ENCODE measurements at places on chromosomes 1 and 21.

GRCh38 chr1:61357539-61357938 lies 275.2 kb downstream of the NFIA start:
- H3K4me1 ChIP-seq = peaks cover 33% of the 10 kb centered on the region
- H3K27ac ChIP-seq = peak overlapping the region; percentile 55
- DNase-seq = no peak
- no peak overlapping the region for H3K4me3 ChIP-seq
- peaks cover 22% of the 10 kb centered on the region for H3K36me3 ChIP-seq

GRCh38 chr1:93093332-93094006 lies 14.4 kb downstream of the MTF2 start:
- no peak for DNase-seq
- H3K27me3 ChIP-seq = no peaks in the 10 kb centered on the region
- no peak overlapping the region for H3K27ac ChIP-seq
- no peaks in the 10 kb centered on the region for H3K4me1 ChIP-seq
- no peaks in the 10 kb centered on the region for H3K36me3 ChIP-seq

DNA sequence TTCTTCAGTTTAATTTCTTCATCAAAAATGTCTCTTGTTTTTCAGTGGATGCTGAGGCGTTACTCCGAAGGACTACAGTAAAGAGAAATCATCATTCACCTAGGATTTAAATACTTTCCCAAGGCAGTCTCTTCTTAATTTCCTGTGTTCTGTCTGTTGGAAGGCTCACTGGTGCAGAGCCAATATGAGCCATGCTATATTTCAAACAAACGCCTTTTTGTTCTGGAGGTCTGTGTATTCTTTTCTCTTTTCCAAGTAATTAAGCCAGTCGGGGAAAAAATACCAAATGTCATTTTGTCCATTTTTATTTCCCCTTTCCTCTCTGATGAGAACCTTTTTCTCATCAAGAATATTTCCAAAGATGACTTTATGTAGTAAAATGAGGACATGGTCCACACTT lies 206.5 kb downstream of the RWDD3 start:
- DNase-seq = no peak
- no peak overlapping the region for H3K4me3 ChIP-seq
- no peaks in the 10 kb centered on the region for H3K27me3 ChIP-seq
- no peaks in the 10 kb centered on the region for H3K36me3 ChIP-seq
- H3K27ac ChIP-seq = no peak overlapping the region
- H3K4me1 ChIP-seq = no peaks in the 10 kb centered on the region

- no peaks in the 10 kb centered on the region for H3K27me3 ChIP-seq
- DNase-seq = no peak
- H3K36me3 ChIP-seq = no peaks in the 10 kb centered on the region
- H3K4me3 ChIP-seq = no peak overlapping the region
- H3K27ac ChIP-seq = no peak overlapping the region
Measured at GRCh38 chr1:161182214-161182613, 4.9 kb upstream of the B4GALT3 start.

GRCh38 chr1:40896482-40896881 lies 34.3 kb upstream of the CITED4 start:
- no peak overlapping the region for H3K4me3 ChIP-seq
- no peak for DNase-seq

DNA sequence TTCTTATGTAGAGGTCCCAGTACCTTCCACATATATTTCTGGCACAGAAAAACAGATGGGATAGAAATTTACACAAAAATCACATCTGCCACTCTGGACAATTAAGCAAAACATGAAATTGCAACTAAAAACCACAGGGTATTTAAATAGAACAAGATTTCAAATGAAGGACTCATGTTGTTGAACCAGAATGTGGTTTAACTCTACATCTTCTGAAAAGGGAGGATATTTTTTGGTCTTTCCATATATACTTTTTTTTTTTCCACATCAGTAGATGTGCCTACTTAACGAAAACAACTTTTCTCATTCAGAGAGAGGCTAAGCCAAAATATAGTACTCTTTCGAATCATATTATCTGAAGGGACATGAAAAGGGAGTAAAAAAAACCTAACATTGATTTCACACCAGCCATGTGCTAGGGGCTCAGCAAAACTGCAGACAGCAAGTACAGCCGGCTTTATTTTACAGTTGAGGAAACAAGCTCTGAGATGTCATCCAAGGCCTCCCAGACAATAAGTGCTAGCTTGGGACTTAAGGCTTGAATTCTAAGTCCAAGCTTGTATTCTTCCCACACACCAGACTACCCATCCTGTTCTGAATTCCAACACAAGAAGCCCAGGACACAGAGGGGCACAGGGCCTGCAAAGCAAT lies 208.9 kb downstream of the PBX1 start:
- DNase-seq = no peak
- H3K27me3 ChIP-seq = no peaks in the 10 kb centered on the region
- H3K27ac ChIP-seq = peak overlapping the region; percentile 8
- H3K36me3 ChIP-seq = no peaks in the 10 kb centered on the region
- no peak overlapping the region for H3K4me3 ChIP-seq

GRCh38 chr1:238951809-238952208 lies 434.6 kb upstream of the CHRM3 start:
- no peaks in the 10 kb centered on the region for H3K4me1 ChIP-seq
- H3K27me3 ChIP-seq = no peaks in the 10 kb centered on the region
- no peak overlapping the region for H3K4me3 ChIP-seq
- H3K36me3 ChIP-seq = no peaks in the 10 kb centered on the region
- DNase-seq = no peak

GRCh38 chr1:177817937-177818875 lies 151.7 kb downstream of the SEC16B start:
- DNase-seq = no peak
- H3K27ac ChIP-seq = no peak overlapping the region
- no peaks in the 10 kb centered on the region for H3K36me3 ChIP-seq
- no peak overlapping the region for H3K4me3 ChIP-seq

GRCh38 chr1:234605983-234606783 lies 3.8 kb downstream of the IRF2BP2 start:
- H3K27ac ChIP-seq = peak overlapping the region; percentile 100
- peaks cover 32% of the 10 kb centered on the region for H3K36me3 ChIP-seq
- H3K27me3 ChIP-seq = no peaks in the 10 kb centered on the region
- H3K4me3 ChIP-seq = peak overlapping the region; percentile 75
- no peak for DNase-seq

GRCh38 chr21:42252778-42253340 lies 33.9 kb downstream of the ABCG1 start:
- peaks cover 11% of the 10 kb centered on the region for H3K4me1 ChIP-seq
- H3K36me3 ChIP-seq = no peaks in the 10 kb centered on the region
- no peak overlapping the region for H3K27ac ChIP-seq
- H3K4me3 ChIP-seq = no peak overlapping the region
- H3K27me3 ChIP-seq = no peaks in the 10 kb centered on the region

DNA sequence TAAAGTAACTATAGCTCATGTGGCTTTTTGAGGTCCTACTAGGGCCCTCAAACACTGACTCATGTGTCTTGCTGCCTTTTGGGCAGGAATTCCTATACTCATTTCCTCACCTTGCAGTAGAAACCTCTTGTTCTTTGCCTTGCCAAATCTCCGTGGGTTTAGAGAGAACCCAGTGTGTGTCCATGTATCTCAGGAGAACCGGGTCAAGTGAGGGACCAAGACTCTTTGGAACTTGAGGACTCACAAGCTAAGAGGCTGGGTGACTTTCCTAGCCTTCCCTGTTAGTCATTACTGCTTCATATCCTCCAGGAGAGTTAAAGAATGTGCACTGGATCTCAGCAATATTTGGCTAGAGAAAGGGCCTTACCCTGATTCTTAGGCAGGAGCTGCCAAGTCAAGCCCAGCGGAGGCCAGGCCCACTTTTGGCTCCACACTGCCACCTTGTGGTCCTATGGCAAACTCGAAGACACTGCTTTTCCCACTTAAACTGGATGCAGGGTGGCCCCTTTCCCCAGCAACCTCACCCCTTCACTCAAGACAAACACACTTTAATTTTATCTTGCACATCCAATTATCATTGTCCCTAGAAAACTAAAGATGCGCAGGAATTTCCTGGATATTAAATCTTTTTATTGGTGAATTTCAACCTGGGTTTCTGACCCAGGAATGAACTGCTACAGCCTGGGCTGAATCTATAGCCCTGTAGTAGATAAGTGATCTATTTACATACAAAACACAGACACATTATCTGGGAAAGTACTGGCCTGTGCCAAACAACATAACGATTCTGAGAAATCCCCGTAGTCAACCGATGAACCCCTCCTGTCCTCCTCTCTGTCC lies 10.6 kb downstream of the AVPR1B start:
- H3K27me3 ChIP-seq = no peaks in the 10 kb centered on the region
- H3K4me3 ChIP-seq = no peak overlapping the region
- no peak overlapping the region for H3K27ac ChIP-seq

DNA sequence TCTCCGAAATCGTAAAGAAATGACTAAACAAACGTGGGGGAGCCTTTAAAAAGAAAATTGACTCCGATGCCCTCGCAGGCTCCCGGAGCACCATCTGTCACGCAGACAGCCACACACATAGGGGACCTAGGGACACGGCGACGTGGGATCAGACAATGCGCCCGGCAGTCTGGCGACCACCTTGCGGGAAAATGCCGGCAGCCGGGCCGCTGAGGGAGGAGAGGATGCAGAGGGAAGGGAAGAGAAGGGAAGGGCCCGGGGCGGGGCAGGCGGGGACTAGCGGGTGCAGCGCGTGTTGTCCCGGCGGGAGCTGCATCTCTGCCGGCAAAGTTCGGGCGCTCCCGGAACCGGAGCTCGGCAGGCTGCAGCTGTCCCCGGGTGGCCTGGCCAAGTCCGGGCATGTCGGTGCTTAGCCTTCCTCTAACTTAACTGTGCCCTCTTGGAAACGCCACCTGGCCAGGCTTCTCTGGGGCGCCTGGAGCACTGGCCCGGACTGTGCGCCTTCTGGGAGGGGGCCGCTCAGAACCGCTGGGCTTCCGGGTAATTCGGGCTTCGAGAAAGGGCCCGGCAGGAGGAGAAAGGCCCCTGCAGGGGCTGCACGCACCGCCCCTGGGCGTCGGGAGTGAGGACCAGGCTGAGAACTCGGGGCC lies 1.8 kb downstream of the NHLH2 start:
- no peaks in the 10 kb centered on the region for H3K36me3 ChIP-seq
- no peak overlapping the region for H3K4me3 ChIP-seq
- DNase-seq = no peak
- peaks cover 36% of the 10 kb centered on the region for H3K27me3 ChIP-seq
- H3K27ac ChIP-seq = no peak overlapping the region
- H3K4me1 ChIP-seq = no peaks in the 10 kb centered on the region

DNA sequence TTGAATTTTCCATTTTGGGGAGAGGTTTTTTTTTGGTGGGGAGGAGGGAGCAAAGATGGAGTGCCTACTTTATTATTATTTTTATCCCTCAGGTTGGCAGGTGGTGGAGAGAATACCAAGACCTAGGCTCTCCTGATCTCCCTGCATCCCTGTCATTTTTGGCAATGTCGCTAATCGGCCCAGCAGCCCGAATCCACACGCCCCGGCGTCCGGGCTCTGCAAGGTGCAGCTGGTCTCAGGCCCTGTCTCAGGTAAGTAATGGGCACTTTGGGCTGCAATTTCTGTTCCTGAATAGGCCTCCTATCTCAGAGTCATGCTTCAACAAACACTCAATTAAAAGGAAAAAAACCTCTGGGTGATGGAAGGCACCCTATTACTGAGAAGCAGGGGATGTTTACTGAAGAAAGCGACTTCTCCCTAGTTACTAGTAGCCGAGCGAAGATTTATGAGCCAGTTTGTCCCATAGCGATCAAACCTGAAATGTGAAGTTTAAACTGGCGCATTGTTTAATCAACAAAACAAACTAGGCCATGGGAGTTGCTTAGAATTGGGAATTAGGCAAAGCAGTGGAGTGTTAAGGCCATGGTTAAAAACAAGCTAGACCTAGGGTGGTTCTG lies 137.8 kb downstream of the RWDD3 start:
- H3K4me3 ChIP-seq = no peak overlapping the region
- no peak for DNase-seq
- no peaks in the 10 kb centered on the region for H3K27me3 ChIP-seq
- no peak overlapping the region for H3K27ac ChIP-seq
- no peaks in the 10 kb centered on the region for H3K36me3 ChIP-seq

GRCh38 chr1:111334169-111334568 lies 43.5 kb downstream of the CHIA start:
- no peak overlapping the region for H3K4me3 ChIP-seq
- H3K27me3 ChIP-seq = no peaks in the 10 kb centered on the region
- no peaks in the 10 kb centered on the region for H3K4me1 ChIP-seq
- no peaks in the 10 kb centered on the region for H3K36me3 ChIP-seq

DNA sequence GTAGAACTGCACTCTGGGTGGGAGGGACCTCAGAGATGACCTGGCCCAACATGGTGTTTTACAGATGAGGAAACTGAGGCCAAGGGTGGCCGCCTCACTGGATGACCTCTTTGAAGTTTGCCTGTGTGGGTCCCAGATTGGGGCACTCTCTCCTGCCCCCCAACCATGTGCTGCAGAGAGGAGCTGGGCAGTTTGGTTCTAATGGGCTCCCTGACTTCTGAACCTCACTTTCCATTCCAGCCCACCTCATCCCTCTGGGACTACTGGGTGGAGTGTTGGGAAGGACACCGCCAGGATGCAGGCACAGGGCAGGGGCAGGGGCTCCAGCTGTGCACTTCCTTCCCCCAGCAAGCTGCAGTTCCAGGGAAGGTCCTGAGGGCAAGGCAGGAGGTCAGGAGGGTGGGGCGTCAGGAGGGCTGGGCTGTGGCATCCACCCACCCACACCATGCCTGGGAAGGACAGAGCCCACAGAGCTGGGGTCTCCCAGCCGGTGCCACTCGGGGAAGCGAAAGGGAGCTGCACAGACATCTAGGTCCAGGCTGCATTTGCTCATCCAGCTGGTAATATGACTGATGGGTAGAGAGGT lies 10.3 kb upstream of the EPS8L3 start:
- peaks cover 12% of the 10 kb centered on the region for H3K4me1 ChIP-seq
- no peaks in the 10 kb centered on the region for H3K27me3 ChIP-seq
- H3K4me3 ChIP-seq = no peak overlapping the region

- H3K4me3 ChIP-seq = no peak overlapping the region
- H3K4me1 ChIP-seq = no peaks in the 10 kb centered on the region
- peaks cover 69% of the 10 kb centered on the region for H3K36me3 ChIP-seq
- H3K27ac ChIP-seq = no peak overlapping the region
- DNase-seq = no peak
Measured at GRCh38 chr1:160238408-160238807, 23.9 kb downstream of the DCAF8 start.

- H3K36me3 ChIP-seq = no peaks in the 10 kb centered on the region
- no peak overlapping the region for H3K27ac ChIP-seq
- H3K27me3 ChIP-seq = no peaks in the 10 kb centered on the region
- DNase-seq = no peak
- no peak overlapping the region for H3K4me3 ChIP-seq
Measured at GRCh38 chr1:185598332-185598731, 135.9 kb upstream of the HMCN1 start.

DNA sequence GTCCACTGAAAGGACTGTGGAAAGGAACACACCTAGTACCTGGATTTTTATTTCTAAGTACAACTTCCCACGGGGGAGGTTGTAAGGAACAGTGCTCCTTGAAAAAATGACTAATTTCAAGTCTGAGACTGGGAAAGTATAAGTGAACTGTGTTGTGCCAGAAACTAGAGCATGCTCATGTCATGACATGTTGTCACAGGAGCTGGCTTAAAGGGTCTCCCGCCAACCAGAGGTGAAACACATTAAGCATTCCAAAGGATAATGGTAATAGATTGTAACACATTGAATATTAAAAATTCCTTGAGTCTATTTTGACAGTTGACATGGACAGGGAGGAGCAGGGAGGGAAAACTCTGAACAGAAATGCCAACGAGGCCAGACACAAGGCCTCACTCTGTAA lies 6.3 kb downstream of the ATP2B4 start:
- peaks cover 10% of the 10 kb centered on the region for H3K36me3 ChIP-seq
- H3K4me3 ChIP-seq = no peak overlapping the region
- no peak overlapping the region for H3K27ac ChIP-seq
- no peaks in the 10 kb centered on the region for H3K27me3 ChIP-seq
- DNase-seq = no peak

Measured in right atrium auricular region (tissue), 2 donors.